ENCODE measurements at places on chromosomes 2 and 18. TPM values are rescaled to one million over a fixed set of nuclear protein-coding genes. Genes with fewer than 3 reads are reported as not detected.

GPR45 gene
- total RNA-seq = not detected

MCM6 gene
- 14.5 TPM for total RNA-seq

REG1B gene
- total RNA-seq = not detected

STEAP3 gene
- 27.4 TPM for total RNA-seq

PRKAG3 gene
- under 0.01 TPM for total RNA-seq

TIGD1 gene
- total RNA-seq = 5.8 TPM

PXDN gene
- 324 TPM for total RNA-seq

All from osteoblast (primary cell).